ENCODE measurements at places on chromosomes 13 and 19. TPM values are rescaled to one million over a fixed set of nuclear protein-coding genes. Genes with fewer than 3 reads are reported as not detected.

DNA sequence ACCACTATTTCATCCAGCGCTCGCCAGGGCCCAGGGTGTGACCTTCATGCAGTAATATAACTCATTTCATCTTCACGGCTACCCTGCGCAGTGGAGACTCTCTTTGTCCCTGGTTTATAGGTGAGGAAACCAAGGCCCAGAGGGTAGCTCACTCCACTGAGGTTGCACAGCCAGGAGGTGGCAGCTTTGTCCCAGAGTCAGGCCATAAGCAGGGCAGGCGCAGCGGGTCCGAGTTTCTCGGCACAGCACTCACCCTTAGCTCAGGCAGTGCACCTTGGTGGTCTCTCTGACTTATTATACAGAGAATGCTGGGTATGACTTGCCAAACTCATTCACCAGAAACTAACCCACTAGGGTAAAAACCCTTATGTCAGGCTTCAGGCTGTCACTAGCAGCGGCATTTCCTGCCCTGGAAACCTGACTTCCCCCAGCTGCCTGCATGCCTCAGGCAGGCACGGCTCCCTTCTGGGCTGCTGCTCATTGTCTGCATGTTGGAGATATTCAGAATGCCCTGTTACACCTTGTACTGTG is 24.5 kb downstream of the PPP5C start:
- no peak for ATAC-seq

The CCNA1 gene
- total RNA-seq = not detected

DNA sequence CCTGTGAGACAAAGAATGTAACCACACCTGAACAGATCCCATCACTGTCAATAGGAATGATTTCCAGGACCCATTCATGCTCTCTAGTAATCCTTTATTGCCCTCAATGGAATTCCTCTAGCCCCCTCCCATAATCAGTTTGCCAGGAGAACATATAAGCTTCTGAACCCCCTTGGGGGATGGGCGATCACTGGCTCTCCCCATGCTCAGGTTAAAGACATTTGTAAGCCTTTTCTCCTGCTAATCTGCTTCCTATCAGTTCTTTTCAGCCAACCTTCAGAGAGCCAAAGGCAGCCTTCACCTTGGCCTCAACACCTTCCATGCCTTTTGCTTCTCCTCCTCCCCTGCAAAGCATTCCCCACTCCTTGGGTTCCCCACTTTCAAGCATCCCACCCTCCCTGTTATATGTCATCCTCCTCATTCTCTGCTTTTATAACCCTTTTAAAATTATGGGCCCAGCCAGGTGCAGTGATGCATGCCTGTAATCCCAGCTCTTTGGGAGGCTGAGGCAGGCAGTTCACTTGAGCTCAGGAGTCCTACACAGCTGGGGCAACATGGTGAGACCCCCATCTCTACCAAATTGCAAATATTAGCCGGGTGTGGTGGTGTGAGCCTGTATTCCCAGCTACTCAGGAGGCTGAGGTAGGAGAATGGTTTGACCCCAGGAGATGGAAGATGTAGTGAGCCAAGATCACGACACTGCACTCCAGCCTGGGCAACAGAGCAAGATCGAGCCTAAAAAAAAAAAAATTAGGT is 12.4 kb downstream of the DPRX start:
- no peak for ATAC-seq

The CEACAM20 gene
- total RNA-seq = not detected

DNA sequence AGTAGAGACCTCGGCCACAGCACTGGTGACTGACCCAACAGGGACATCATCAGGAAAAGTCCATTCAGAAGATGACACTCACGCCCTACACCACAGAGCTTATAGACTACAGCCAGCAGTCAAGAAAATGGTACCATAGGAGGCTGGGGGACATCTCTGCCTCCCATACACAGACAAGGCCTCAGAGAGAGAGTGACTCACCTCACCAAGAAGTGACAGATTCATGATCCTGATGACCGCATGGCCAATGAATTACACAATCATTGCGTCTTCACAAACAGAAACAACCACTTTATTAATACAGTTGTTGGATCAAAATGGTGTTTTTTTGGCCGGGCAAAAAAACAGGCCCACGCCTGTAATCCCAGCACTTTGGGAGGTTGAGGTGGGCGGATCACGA is 260.8 kb upstream of the TSHZ3 start:
- peak; percentile 86 for ATAC-seq

DNA sequence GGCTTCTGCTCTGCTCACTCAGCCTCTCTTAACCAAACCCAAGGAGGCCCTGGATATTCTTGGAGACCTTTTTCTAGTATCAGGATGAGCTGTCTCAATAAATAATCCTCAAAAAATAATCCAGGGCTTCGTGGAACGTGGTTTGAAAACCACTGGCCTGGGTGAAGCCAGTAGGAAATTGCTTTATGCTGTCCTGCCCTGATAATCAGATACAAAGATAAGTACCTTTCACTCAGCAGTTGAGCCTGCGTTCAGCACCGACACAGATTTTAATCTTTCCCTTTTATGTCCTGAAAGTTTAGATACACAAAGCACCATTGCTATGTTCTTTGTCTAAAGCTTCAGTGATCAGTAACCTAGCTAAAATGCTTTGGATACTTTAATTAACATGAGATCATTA is 460.0 kb downstream of the RFC3 start:
- ATAC-seq = no peak

GRCh38 chr13:95547531-95548167 is 4.9 kb upstream of the CLDN10 start:
- no peak for ATAC-seq

DNA sequence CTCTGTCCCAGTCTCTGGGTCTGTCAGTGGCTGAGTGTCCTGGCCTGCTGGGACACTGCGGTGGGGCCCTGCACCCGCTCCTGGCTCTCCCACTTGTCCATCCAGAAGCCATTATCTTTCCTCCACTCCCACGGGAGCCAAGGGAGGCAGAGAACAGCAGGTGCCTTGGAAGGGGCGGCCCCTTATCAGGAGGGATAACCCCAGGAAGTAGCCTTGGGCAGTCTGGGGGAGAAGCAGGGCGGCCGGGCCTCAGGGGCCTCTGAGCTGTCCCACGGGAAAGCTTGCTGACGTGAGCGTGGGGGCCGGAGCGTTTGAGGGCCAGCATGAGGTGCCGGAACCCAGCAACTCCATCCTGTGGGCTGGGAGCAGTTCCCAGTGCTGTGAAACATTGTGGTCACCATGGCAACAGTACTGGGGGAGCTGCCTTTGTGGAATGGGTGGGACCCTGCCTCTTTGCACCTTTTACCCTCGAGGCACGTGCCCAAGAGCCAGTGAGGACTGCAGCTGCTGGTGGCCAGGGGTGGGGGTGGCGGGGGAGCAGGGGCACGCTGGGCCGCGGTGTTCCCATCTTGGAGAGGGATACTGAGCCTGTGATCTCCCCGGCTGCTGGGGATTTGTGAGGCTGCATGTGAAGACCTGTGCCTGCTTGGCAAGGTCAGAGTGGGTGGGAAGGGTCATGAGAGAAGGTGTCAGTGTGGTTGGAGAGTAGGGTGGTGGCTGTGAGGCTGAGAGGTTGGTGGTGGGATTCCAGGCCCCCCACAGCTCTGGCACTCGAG is 20.9 kb downstream of the KLHL26 start:
- peak; percentile 7 for ATAC-seq

DNA sequence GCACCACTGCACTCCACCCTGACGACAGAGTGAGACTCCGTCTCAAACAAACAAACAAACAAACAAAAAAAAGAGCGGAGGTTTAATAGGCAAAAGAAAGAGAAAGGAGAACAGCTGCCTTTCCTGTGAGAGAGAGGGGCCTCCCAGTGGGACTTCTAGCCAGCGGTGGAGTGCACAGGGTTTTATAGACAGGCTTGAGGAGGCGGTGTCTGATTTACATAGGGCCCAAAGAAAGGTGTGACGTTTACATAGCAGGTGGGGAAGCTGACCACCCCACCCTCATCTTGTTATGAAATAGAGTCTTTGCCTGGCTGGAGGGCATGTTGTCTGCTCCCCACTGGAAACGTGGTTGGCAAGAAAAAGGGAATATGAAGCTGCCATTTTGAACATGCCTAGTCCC is 106.0 kb upstream of the CSNK1A1L start:
- no peak for ATAC-seq

Measured in motor neuron (in vitro differentiated cells).